AG04449 (cell line): ENCODE measurements at places on chromosomes 16 and 17.
A peak's percentile ranks its signal among the peaks of the same experiment; 100 is the strongest.

- DNase-seq, result no peak
Observed at GRCh38 chr16:72409423-72409822, 237.5 kb upstream of the PMFBP1 start.

GRCh38 chr17:79152110-79152509 is 77.5 kb downstream of the ENGASE start:
- DNase-seq, result no peak

- DNase-seq, result peak; percentile 46
Observed at GRCh38 chr16:54027062-54027461, 259.5 kb downstream of the IRX3 start.

GRCh38 chr16:65099607-65100006 is 22.3 kb downstream of the CDH11 start:
- DNase-seq, result no peak

GRCh38 chr17:17362540-17362930 is 59.4 kb downstream of the NT5M start:
- DNase-seq, result no peak

- DNase-seq, result no peak
Observed at GRCh38 chr16:13780406-13781168, 139.4 kb upstream of the ERCC4 start.

GRCh38 chr16:17301184-17301583 is 169.6 kb downstream of the XYLT1 start:
- no peak for DNase-seq

- DNase-seq, result no peak
Observed at GRCh38 chr17:29802246-29802645, 127.8 kb downstream of the SSH2 start.

GRCh38 chr17:62868008-62868407 is 59.9 kb upstream of the MARCHF10 start:
- DNase-seq, result no peak

DNA sequence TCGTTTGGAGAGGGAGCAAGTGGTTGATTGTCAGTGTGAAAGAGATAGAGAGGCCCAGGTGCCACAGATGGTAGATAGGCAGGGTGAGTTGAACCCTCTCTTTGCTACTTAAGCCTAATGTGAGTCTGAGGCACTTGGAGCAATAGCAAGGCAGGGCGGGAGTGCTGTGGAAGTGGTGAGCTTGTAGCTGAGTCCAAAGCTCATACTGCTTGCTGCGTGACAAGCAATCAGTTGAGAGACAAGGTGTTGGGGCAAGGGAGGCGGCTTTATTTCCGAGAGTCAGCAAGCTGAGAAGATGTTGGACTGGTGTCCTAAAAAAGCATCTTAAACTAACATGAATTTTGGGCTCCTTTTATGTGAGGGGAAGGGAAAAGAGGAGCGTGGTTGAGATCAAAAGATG is 112.9 kb upstream of the ZKSCAN2 start:
- DNase-seq, result no peak

- DNase-seq, result no peak
Observed at GRCh38 chr17:75146592-75146991, 7.7 kb downstream of the JPT1 start.

DNA sequence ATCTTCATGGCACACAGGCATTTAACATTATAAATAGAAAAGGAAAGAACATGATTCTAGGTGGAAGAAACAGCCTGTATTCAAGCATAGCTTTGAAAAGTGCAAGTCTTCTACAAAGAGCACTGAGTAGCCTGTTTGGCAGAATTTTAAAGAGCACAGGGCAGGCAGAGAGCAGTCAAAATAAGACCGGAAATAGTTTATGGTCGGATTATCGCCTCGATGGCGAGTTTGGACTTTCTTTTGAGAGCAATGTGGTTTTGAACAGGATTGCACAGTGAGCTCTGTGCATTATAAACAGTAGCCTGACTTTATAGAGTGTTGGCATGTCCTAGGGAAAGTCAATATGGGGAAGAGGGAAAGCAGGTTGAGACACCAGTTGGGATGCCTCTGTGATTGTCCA is 6.2 kb upstream of the TMEM100 start:
- no peak for DNase-seq

GRCh38 chr17:80698297-80698696 is 153.7 kb downstream of the RPTOR start:
- no peak for DNase-seq

GRCh38 chr17:28865946-28866752 is 11.3 kb downstream of the ERAL1 start:
- DNase-seq, result no peak

DNA sequence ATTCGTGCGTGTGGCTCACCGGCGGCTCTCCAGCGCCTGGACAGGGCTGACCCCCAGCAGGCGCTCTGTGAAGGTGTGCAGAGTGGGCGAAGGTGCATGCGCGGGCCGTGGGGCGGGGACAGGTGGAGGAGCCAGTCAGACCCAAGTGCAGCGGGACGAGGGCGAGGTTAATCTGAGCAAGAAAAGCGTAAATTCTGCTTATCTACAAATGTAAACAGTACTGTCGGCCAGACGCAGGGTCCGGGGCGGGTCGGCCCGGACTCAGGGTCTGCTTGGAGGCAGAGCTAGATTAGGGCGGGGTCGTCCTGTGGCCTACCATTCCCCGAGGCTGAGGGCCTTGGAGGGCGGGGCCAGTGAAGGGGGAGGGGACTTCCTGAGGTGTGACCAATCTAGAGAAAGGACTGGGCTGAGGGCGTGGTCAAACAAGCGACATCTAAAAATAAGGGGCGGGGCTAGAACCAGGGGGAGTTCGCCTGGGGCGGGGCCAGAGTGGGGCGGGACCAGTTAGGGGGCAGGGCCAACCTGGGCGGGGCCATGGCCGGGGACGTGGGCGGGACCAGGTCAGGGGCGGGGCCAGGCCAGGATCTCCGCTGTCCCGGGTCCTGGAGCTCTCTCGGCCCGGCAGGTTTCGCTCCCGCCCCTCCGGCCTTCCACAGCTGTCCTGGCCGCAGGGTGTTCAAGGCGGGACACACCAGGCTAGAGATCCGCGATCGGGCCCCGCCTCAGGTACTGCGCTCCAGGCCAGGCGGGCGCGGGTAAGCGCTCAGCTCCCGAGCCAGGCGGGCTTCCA is at the start of gene SEC14L5:
Gene SEC14L5 (plus strand): TSS at position 611 of the 790 bp plus-strand sequence. CDS start 994 bp downstream, outside the sequence.
- peak; percentile 84 for DNase-seq

- DNase-seq, result no peak
Observed at GRCh38 chr16:51161440-51162195, 10.5 kb upstream of the SALL1 start.

DNA sequence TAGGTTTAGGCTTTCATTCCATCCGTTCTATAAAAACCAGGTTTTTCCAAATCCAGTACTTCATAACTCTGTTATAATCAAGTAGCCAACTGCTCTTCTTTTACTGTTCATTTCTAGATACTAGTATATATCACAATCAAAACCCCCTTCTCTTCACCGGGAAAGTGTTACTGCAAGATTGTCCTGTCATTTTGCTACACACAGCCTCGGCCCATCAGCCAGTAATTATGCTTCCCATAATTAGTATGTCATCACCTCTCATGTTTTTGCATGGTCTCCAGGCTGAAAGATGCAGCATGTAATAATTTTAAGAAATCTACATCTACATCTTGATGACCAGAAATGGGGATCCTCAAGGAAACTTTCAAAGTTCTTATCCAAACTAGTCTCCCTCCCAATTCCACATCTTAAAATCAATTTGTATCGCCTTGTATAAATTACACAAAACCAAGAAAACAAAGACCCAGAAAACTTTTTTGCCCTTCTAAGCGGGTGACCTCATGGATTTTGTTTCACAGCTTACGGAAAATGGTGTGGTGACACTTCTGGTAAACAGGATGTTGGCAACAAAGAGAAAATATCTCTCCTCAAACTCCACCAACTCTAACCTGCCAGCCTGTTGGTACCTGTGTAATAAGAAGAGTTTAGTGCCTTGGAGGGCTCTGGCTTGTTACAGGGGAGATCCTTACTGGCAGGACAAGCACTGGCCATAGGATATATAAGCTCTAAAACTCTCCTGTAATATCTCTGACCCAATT is 9.3 kb downstream of the TACO1 start:
- DNase-seq, result no peak

DNA sequence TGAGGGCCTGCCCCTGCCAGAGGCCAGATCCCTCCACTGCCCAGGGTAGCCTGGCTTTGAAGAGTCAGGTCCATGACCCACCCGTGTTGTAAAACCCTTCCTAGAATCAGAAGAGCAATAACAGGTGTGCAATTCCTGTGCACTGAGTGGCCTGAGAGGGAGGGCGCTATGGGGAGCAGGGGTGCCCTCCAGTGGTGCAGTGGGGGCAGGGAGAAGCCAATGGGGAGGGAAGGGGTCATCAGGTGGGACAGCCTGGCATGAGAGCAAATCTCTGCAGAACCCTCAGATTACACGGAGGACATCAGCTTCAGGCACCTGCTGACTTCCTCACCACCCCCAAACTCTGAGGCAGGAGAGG is 72.9 kb upstream of the ZNF469 start:
- no peak for DNase-seq
